ENCODE measurements at places on chromosomes 12 and 14.

DNA sequence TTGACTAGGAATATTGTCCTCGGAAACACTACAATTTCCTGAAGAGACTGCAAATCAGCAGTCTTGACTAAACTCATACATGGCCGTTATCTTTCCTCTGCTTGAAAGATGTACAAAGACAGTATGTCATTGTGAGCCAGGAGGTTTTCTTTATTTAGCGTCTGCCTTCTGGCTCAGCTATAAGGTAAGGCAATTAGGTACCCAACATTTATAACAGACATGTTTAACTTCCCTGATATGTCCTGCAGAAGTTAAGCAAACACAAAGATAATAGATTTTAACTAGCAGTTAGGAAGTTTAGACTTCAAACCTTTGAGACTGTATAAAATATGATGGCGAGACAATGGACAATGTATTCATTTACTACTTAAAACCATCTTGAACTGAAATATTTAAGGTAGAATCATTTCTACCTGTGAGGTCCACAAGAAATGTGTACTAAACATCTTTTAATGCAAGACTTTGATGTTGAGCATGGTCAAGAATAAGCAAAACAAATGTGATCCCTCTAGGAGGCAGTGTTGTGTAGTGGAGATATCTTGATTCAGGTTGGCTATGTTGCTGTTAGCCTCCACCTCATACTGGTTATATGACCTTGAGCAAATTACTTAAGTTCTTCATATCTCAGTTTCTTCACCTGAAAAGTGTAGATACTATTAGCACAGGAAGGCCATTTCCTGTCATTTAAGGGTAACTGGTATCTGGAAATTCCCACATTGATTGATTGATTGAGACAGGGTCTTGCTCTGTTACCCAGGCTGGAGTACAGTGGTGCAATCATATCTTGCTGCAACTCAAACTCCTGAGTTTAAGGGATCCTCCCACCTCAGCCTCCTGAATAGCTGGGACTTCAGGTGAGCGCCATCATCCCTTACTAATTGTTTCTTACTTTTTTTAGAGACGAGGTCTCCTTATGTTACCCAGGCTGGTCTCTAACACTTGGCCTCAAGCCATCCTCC lies 96.3 kb upstream of the EEA1 start:
- no peak for DNase-seq

DNA sequence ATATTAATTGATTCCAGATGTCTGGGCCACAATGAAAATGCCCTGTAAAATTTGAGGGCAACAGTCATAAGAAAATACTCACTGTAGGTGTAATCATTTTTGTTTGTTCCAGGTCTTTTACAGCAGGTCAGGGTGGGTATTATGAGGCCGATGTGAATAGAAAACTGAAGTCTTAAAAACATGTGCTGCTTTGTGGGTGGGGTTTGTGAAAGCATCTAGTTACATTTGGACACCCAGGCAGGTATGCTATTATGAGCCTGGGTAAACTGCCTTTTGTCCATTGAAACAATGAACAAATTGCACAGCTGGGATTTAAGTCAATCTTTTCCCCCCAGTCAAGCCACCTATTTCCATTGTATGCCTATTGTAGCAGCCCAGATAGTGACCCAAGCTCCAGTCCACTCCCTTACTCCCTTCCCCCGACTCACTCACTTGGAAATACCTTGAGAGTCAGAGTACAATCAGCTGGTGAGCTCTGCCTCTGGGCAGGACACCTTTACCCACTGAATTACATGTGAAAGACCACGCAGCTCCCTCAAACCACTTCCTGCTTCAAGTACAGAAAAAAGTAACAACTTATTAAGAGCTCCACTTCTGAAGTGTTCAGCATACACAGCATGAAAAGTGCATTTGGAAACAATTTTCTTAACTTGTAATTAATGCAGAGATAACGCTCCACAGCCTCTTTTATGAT lies 1.8 kb downstream of the IGF1 start:
- DNase-seq: no peak

DNA sequence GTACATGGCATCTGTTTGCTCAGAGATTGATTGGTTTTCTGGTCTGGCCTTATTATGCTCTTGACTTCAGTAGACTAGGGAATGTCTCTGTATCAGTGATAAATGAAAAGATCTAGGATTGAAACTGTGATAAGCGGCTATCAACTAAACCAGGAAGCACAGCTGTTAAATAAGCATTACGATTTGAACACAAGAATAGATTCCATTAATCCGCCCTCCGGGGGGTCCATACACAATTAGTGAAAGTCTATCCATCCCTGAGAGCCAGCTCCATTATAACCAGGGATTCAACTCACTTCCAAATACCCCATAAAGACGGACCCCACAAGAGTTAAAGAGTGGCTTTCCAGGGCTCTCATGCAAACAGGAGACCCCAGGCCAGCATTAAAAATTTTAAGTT lies 279.0 kb downstream of the GRIN2B start:
- peak; percentile 19 for DNase-seq

DNA sequence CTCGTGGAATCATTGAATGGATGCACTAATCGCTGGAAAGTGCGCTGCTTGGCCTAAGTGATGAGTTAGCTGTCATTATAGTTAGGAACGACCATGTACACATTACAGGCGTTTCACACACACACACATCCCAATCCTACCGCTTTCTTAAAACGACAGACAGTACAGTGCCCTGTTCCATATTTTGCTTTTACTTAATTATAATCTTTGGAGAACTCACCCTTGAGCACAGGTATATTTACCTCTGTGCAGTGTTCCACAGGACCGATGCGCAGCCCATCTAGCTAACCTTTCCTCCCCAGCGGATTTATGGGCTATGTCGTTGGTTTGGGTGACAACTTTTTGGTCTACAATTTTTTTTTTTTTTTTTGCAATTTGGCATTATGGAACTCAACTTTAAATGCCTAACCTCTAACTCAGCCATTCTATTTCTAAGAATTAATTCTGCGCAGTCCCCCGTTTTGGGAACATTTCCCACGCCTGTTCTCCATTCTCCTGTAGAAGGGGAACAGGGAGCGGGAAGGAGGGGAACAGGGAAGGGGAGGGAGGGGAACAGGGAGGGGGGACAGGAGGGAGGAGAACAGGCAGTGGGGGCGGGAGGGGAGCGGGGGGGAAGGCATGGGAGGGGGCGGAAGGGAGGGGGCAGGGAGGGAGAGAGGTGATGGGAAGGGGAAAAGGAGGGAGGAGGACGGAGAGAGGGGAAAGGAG lies 663 bp upstream of the ULK1 start:
- no peak for DNase-seq

DNA sequence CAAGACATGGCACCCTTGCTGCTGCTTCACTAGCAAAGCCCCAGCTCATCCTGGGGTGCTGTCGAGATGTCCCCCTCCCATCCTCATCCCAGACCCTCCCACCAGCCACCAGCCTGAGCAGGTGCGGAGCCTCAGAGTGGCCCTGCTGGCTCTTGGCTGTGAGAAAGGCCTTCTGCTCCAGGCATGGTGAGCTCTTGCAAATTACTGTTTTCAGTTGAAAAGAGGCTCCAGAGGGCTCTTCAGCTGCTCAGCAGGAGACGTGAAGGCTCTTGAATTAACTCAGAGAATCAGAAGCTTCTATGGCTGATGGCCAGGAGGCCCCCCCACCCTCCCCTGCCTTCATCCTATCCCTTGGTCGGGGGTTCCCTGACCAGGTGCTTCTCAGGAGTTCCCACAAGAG lies 44.1 kb downstream of the WSCD2 start:
- DNase-seq: no peak

- DNase-seq: no peak
Measured at GRCh38 chr14:95956601-95957460, 80.2 kb downstream of the TUNAR start.

GRCh38 chr14:94329857-94330256 lies 6.7 kb upstream of the SERPINA6 start:
- DNase-seq: no peak

DNA sequence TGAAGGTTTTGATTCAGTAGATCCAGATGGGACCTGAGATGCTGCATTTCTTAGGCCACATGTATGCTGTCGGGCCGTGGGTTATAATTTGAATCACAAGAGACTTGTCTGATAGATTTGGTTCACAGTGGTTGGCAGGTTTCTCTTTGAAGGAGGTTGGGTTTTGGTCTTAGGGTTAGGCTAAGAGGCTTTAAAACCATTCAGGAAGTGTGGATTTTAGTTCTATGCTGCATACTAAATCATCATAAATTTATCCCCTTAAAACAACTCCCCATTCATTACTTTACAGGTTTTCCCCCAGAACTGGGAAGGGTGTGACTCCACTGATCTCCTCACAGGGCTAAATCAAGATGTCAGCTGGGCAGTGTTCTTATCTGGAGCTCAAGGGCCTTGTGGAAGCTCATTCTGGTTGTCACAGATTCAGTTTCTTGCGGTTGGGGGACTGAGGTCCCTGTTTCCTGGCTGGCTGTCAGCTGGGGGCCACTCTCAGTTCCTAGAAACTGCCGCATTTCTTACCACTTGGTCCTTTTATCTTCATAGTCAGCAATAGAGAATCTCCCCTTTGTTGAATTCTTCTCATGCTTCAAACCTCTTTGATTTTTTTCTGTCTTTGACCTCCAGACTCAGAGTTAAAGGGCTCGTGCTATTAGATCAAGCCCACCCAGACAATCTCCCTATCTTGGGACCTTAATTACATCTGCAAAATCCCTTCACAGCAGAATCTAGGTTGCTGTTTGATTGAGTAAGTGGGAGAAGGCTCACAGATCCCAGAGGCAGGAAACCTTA lies 20.6 kb upstream of the PCNX1 start:
- DNase-seq: no peak

GRCh38 chr14:32545506-32546210 lies 216.6 kb downstream of the AKAP6 start:
- DNase-seq: no peak

GRCh38 chr12:127336416-127336815 lies 930.6 kb upstream of the TMEM132C start:
- DNase-seq: no peak

DNA sequence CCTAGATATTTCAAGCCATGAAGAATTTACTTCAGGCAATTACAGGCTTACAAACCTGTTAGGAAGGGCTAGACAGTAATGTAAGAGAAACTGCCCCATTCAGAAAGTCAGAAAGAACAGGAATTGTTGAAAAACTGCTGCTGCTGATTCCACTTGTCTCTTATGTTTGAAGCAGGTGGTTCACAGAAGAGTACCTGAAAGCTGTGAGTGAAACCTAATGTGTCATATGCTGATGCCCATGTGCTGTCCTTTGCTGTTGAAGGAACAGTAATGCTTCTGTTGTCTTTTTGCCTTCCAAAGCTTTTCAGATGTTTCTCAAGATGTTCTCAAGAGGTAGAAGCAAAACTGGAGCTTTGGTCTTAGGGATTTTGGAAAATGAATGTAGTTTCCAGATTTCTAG lies 39.0 kb downstream of the MNAT1 start:
- no peak for DNase-seq

DNA sequence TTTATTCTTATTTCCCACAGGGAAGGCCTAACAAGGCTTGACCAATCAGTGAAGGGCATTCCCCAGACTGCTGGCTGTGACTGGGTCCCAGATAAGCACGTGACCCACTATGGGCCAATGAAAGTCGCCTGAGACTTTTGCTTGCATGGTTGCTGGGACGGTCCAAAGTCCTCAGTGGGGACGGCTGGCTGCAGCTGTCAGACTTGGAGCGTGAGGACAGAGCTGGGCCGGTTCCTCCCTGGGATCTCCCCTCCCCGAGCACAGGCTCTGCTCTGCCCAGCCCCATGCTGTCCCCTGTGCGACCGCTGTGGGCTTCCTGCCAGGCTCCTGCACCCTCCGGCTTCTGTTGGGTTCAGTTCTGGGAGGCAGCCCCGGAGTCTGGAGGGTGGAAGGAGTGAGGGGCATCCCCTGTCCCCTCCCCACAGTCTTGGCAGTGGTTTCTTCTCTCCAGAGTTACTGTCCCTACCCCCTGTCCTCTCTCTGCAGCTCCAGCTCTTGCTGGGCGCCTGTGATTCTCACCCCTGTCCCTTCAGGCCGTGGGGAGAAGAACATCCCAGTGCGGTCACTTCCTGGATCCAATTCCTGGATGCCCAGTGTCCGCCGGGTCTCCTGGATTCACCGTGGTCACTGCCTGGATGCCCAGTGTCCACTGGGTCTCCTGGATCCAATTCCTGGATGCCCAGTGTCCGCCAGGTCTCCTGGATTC lies 50.1 kb downstream of the GALNT9 start:
- no peak for DNase-seq

DNA sequence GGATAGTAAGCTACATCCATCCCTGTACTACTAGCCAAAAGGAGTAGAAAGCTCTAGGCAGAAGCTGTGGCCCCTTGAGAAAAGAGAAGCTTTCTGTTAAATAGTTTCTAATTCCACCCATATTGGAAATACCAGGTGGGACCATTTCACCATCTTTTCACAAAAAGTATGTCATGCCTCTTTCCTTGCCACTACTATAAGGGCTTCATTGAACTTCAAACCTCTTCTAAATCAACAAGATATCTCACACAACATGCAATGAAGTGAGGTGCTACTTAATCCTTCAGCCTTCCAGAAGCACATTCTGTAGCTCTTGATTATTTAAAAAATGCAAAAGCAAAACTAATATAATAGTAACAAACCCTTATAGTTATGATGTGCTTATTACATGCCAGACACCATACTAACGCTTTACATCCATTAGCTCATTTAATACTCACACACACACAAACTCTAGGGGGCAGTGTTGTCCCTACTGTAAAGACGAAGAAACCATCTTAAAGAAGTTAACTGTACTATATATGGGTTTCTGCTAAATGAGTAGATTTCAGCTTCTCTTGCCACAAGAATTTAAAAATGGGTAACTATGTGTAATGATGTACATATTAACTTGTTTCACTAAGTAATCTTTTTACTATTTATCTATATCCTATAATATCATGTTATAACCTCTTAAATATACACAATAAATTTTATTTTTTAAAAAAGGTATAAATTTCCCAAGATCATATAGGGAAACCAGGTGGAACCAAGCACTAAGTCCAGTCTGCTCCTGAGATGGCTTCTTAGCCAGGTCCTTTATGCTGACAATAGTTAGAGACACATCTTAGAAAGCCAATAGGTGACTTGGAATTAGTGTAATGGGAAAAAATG lies 124.4 kb downstream of the RPS29 start:
- DNase-seq: peak; percentile 51

- no peak for DNase-seq
Measured at GRCh38 chr12:127273626-127274025, 993.3 kb upstream of the TMEM132C start.

- no peak for DNase-seq
Measured at GRCh38 chr14:55412676-55413075, 1.0 kb upstream of the ATG14 start.

GRCh38 chr14:103109535-103110441 lies 13.5 kb upstream of the TNFAIP2 start:
- peak; percentile 37 for DNase-seq

GRCh38 chr12:17148706-17149105 lies 542.7 kb upstream of the LMO3 start:
- no peak for DNase-seq

- DNase-seq: peak; percentile 27
Measured at GRCh38 chr14:90979515-90979914, 80.9 kb downstream of the RPS6KA5 start.

- DNase-seq: no peak
Measured at GRCh38 chr14:100263141-100263540, 24.2 kb downstream of the YY1 start.

GRCh38 chr14:58637040-58637390 lies 747 bp upstream of the DACT1 start:
- no peak for DNase-seq
